PC-3 (cell line): ENCODE measurements at places on chromosomes 5 and 9. TPM values are rescaled to one million over a fixed set of nuclear protein-coding genes. Genes with fewer than 3 reads are reported as not detected.

Gene SHROOM1
- total RNA-seq: 13.6 and 15.7 TPM in 2 replicates

Gene PTGR1
- 42.5 and 43.1 TPM in 2 replicates for total RNA-seq

Gene PCDHA1
- not detected in 2 replicates for total RNA-seq

Gene PTBP3
- total RNA-seq: 23.2 and 25.0 TPM in 2 replicates

Gene GFRA3
- total RNA-seq: not detected in 2 replicates

Gene LRRC19
- total RNA-seq: not detected in 2 replicates

Gene LCN15
- not detected in 2 replicates for total RNA-seq

Gene GABRA1
- total RNA-seq: not detected in 2 replicates

Gene SH3PXD2B
- total RNA-seq: 8.9 and 9.8 TPM in 2 replicates

Gene AQP7
- total RNA-seq: not detected in 2 replicates

Gene MYMK
- not detected in 2 replicates for total RNA-seq

Gene CYSTM1
- 24.3 and 43.3 TPM in 2 replicates for total RNA-seq

Gene PCDHB11
- 0.40 and 0.69 TPM in 2 replicates for total RNA-seq

Gene IL5
- not detected in 2 replicates for total RNA-seq

Gene RNF208
- 1.7 and 2.8 TPM in 2 replicates for total RNA-seq

Gene MRNIP
- total RNA-seq: 20.2 and 26.1 TPM in 2 replicates

Gene FSTL4
- total RNA-seq: 4.2 and 4.5 TPM in 2 replicates

Gene HAVCR1
- not detected in 2 replicates for total RNA-seq

Gene PCDHB2
- 13.8 and 15.0 TPM in 2 replicates for total RNA-seq

Gene SLC34A1
- 0.07 and 0.12 TPM in 2 replicates for total RNA-seq

Gene ADAMTSL2
- not detected in 2 replicates for total RNA-seq

Gene PRELID2
- 23.7 and 33.2 TPM in 2 replicates for total RNA-seq

Gene LECT2
- not detected in 2 replicates for total RNA-seq

Gene LRRC14B
- total RNA-seq: not detected in 2 replicates

Gene AHRR
- total RNA-seq: 1.6 and 1.9 TPM in 2 replicates

Gene C9
- total RNA-seq: not detected in 2 replicates

Gene ADRB2
- total RNA-seq: 41.1 and 42.1 TPM in 2 replicates

Gene MARVELD2
- total RNA-seq: 12.5 and 15.4 TPM in 2 replicates

Gene TTLL11
- 7.0 and 8.9 TPM in 2 replicates for total RNA-seq

Gene PPP3R2
- total RNA-seq: not detected in 2 replicates

Gene LCN2
- 153 and 154 TPM in 2 replicates for total RNA-seq

Gene CATSPER3
- total RNA-seq: 0.40 TPM in 1 of 2 replicates, not detected in the other

Gene FOXD1
- total RNA-seq: 10.3 and 12.8 TPM in 2 replicates

Gene UBLCP1
- total RNA-seq: 8.9 and 9.5 TPM in 2 replicates

Gene KIF4B
- not detected in 2 replicates for total RNA-seq

Gene TAF11L8
- total RNA-seq: not detected in 2 replicates

Gene SPOCK1
- total RNA-seq: 8.2 and 9.8 TPM in 2 replicates

Gene PLAC8L1
- total RNA-seq: 0.95 TPM in 1 of 2 replicates, not detected in the other

Gene IFNE
- total RNA-seq: 0.33 and 1.6 TPM in 2 replicates

Gene DYNC2I2
- total RNA-seq: 185 and 196 TPM in 2 replicates

Gene CHD1
- 45.9 and 52.3 TPM in 2 replicates for total RNA-seq

Gene RASEF
- total RNA-seq: 12.3 and 14.7 TPM in 2 replicates
